ENCODE measurements at places on chromosomes 5 and 9.

DNA sequence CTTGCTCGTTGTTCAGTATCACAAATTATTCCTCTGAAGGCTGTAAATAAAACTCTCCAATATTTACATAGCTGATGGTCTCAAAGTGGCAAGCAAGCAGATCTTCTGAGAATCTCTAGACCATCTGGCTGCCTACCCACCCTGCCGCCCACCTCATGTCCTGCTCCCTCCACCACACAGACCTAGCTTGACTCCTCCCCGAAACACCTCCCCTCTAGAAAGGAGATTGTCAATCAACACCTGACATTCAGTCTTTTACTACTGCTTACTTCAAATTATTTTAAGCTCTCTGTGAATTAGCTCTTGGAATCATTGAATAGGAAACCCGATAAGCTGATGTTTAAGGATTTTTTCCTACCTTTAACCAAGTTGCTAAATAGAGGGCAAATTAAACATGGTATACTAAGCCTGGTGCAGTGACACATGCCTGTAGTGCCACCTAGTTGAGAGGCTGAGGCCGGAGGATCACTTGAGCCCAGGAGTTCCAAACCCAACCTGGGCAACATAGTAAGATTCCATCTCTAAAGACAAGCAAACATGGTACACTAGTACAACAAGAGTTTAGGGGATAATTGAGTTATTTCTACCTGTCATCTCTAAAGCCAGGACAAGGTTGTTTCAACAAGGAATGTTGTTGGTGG is 10.9 kb upstream of the SOWAHA start:
- DNase-seq: no peak

DNA sequence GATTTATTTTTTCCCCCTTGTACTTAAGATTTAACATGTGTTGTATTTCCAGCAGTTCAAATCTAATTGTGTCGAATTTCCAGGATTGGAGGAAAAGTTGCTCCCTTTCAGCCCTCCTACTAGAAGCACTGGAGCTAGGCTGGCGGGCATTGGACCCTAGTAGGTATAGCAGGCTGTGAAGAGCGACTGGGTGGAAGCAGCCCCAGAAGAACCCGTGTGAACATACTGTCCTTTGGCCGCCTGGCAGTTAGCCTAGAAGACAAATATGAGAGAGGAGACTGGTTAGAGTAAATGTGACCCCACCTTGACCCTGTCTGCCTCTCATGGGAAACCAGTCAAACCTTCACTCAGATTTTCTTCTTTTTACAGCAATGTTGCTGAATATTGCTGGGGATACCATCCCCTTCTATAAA is 13.9 kb downstream of the ALDOB start:
- no peak for DNase-seq

DNA sequence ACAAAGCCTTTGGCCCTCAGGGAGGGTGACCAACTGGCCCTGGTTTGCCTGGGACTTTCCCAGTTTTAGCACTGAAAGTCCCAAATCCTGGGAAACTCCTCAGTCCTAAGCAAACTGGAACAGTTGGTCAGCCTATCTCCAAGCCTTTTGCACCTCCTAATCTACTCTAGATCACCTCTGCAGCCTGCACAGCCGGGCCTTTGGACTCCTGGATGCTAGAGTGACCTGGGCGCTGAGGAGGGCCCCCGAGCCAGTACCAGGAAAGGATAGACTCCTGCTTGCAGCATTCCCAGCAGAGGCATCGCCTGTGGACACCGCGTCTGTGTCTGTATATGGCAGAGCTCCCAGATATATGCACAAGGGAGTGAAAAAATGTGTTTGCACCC is 15.1 kb downstream of the IRF1 start:
- DNase-seq: no peak

- DNase-seq: no peak
Observed at GRCh38 chr9:109349421-109349846, 28.6 kb upstream of the EPB41L4B start.

Data from CD4-positive, alpha-beta T cell treated with Interleukin-4 for 4 hours (primary cell).